HuH-7.5 (cell line): ENCODE measurements at places on chromosomes 6 and 20.

DNA sequence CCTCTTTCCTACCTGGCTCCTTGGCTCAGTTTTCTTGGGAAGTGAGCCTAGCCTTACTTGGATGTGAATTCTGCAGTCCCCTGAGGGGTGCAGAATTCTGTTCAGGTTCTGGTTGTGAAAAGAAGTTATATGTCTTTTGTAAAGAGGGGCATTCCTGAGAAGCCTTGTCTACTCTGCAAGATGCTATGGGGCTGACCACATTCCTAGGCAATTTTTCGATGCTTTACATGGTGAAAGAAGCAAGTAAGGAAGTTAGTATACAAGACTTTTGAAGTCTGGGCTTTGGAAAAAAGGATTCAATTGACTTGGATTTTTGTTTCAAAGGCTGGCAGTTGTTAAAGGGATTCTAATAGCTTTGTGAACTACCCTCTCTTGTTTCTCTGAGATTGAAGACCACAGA, 167.9 kb upstream of the STMND1 start:
- DNase-seq, result no peak

- DNase-seq, result peak; percentile 95
Measured at GRCh38 chr20:63626424-63627128, at the start of gene GMEB2. GMEB2 (minus strand) TSS chr20:63627101; CDS start chr20:63619397, 7,704 bp downstream.

DNA sequence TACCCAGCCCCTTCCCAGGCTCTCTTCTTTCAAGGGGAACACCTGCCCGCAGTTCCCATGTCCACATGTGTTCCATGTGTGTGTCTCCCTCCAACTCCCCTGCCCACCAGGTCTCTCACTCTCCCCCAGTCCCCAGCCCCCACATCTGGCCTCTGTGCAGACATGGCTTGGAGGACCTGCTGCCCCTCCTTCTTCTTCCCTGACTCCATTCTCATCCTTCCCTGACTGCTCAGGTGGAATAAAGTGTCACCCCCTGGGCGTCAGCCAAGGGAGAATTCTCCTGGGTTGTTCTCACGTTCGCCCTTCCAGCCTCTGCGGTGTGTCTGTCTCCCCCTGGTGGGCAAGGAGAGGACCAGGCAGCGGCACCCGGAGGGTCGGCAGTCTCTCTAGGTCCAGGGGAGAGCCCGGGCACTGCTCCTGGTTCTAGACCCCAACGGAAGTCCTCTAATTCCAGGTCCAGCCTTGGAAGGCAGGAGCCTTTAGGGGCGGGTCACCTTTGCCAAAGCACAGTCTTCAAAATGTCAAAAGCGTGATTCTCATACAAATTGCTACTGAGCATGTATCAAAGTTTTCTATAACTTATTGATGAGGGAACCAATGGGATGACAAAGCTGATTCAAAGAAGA, 50.5 kb downstream of the EBF4 start:
- peak; percentile 87 for DNase-seq

DNA sequence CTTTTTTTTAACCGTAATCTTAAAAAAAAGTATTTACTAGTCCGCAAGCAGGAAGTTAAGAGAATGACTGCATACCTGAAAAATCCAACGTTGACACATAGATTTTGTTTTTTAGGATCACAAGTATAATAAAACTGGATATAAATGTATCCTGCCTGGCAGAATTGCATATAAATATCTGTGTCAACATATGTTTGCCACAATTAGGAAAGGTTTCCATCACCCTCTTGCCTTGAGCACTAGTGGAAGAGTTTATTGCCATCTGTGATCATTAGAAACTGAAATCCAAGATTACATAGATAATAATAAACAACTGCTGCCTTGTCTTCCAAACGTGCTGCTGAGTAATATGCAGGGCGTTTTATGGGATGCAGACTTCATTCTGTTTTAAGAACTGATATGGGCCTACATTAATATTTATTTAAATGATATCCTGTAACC, 27.9 kb downstream of the PLEKHG1 start:
- DNase-seq, result no peak

- no peak for DNase-seq
Measured at GRCh38 chr6:147366290-147366689, 142.2 kb upstream of the SAMD5 start.

- DNase-seq, result peak; percentile 99
Measured at GRCh38 chr20:53623454-53624211, 30.0 kb upstream of the ZNF217 start.

DNA sequence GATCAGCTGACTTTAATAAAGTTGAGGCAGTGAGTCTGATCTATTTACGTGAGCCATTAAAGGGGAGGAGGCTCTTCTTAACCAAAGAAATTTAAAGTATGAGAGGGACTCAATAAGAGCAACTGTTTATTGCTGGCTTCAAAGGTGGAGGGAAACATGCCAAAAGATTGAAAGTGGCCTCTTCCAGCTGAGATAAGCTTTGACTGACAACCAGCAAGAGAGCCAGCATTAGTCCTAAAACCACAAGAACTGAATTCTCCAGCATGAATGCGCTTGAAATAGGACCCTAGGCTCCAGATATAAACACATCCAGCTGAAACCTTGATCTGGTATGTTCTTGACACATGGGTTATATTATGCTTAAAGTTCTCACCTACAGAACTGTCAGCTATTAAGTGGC, 123.1 kb upstream of the GJE1 start:
- DNase-seq, result no peak

DNA sequence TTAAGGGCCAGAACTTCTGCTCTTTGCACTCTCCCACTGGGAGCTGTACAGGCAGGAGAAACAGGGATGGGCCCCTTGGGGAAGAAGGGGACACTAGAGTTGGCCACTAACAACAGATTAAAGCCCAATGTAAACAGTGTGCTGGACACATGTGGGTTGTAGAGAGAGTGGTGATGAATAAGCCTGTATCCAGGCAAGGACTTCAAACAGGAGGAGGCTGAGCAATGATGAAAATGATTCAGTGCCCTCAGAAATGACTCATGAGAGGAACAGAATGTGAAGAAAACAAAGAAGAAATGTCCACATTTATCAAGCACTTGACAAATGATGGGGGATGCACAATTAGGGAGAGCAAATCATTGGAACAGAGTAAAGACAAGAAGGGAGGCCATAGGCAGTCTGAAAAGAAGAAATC, 242.3 kb downstream of the TBX18 start:
- DNase-seq, result no peak

DNA sequence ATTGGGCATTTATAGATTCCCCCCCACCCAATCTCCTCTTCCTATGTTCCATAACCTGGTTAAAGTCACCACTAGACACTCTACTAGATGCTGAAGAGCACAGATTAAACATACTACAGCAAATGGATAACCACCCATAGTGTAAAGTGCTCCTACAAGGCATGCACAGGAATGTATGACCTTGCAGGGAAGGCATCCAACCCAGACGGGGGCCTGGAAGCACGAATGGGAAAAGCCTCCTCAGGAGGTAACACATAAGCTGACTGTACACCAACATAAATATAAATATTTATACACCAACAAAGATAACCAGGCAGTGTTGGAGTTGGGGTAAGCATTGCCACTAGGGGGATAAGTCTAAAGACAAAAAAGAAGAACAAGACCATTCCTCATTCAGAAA, 691.7 kb downstream of the GRIK2 start:
- no peak for DNase-seq

GRCh38 chr6:21615504-21615903, 22.0 kb downstream of the SOX4 start:
- no peak for DNase-seq

GRCh38 chr6:18021166-18021850, 33.9 kb upstream of the KIF13A start:
- no peak for DNase-seq

DNA sequence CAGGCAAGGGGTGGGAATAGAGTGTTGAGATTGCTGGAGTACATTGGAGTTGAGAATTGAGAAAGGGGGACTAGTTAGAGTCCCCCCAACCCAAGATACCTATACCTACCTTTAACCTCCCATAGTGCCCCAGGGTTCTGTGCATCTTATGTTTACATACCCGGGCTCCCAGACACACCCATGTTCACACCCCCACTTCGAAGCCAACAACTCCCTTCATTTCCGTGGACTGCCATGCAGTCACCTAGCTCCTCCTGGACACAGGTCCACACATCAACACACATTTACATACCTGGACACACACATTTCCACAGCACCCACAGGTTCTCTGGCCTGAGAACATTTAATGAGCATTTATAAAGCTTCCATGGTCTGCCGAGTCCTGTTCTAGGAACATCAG, 5.1 kb downstream of the TMEM63B start:
- DNase-seq, result no peak

GRCh38 chr20:12413116-12413515, 495.4 kb downstream of the BTBD3 start:
- no peak for DNase-seq

GRCh38 chr6:105740946-105741645, 338.2 kb upstream of the PREP start:
- no peak for DNase-seq

- no peak for DNase-seq
Measured at GRCh38 chr6:15473174-15473573, 189.7 kb downstream of the DTNBP1 start.

GRCh38 chr6:36123270-36124139, 6.8 kb upstream of the MAPK13 start:
- peak; percentile 64 for DNase-seq

GRCh38 chr6:56491606-56492328, 150.9 kb downstream of the DST start:
- no peak for DNase-seq

GRCh38 chr6:57226221-57226620, 4.1 kb upstream of the RAB23 start:
- DNase-seq, result no peak

DNA sequence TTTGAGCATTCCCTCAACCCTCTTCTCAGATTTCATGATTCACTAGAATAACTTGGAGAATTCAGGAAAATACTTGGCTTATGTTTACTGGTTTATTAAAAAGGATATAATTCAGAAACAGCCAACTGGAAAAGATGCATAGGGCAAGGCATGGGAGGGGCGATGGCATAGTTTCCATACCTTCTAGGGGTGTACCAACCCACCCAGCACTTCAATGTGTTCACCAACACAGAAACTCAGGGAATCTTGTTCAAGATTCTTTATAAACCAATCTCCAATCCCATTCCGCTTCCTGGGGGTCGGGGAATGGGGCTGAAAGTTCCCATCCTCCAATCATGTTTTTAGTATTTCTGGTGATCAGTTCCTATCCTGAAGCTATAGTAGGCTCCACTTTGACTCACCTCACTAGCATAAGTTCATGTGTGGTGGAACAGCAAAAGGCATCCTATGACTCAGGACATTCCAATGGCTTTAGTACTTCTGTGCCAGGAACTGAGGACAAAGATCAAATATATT, 164.4 kb downstream of the SIM1 start:
- DNase-seq, result no peak

DNA sequence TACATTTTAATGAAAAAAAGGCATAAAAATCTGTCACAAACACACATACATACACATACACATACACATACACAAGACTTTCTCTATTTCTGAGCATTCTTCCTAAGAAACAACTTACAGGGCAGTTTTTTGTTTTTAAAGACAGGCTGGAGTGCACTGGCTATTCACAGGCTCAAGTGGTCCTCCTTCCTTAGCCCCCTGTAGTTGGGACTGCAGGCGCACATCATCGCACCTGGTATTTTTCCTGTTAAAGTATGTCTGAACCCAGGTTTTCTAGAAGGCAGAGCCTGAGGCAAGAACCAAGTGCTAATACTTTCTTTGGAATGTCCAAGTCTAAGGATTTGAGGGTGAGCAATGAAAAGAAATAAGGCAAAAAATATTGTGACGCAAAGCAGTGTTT, 41.3 kb upstream of the ELOVL5 start:
- DNase-seq, result no peak

GRCh38 chr6:13412211-13412610, 75.2 kb downstream of the GFOD1 start:
- no peak for DNase-seq

DNA sequence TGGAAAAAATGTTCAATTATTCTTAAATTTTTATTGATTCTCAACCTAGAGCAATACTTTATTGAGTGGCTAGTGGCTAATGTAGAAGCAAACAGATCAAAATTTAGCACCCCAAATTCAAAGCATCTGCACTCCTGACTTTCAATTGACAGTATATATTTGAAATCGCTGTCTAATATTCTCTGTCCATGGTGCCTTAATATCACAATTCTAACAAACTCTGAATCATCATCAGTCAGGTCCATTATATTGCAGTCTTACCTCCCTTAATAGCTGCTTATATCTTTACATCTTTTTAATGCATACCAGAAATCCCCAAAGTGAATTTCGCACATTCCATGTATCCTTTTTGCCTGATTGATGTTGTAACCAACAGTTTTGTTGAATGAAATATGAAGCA, 134.9 kb downstream of the THEMIS start:
- no peak for DNase-seq
